ENCODE measurements at places on chromosomes 12 and 14.

DNA sequence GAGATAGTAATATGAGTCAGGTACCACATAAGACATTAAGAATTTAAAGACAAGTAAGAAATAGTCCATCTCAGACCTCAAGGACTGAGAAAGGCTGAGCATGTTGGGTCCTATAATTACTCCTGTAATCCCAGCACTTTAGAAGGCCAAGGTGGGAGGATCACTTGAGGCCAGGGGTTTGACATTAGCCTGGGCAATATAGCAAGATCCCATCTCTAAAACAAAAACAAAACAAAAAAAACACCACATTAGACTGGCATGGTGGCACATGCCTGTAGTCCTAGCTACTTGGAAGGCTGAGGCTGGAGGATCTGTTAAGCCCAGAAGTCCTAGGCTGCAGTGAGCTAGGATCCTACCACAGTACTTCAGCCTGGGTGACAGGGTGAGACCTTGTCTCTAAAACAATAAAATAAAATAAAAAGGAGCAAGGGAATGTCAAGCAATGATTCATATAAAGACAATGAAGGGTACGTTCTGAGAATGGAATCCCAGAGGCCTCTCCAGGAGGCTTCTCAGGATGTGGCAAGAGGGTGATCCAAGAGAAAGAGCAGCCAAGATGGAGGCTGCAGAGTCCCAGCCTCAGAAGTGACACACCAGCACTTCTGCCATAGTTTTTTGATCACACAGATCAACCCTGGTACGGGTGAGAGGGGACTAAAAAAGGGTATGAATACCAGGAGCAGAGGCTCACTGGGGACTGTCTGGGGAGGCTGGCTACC is 206.4 kb downstream of the CRADD start:
- no peak for DNase-seq
- no peak overlapping the region for H3K4me3 ChIP-seq
- H3K27ac ChIP-seq, result no peak overlapping the region
- no peaks in the 10 kb centered on the region for H3K4me1 ChIP-seq

GRCh38 chr12:14957551-14958168 is 3.7 kb downstream of the ARHGDIB start:
- no peaks in the 10 kb centered on the region for H3K36me3 ChIP-seq
- H3K27me3 ChIP-seq, result no peaks in the 10 kb centered on the region
- H3K4me1 ChIP-seq, result peaks cover 22% of the 10 kb centered on the region
- peak overlapping the region; percentile 76 for H3K27ac ChIP-seq
- no peak for DNase-seq
- H3K4me3 ChIP-seq, result no peak overlapping the region

- H3K4me3 ChIP-seq, result no peak overlapping the region
- no peaks in the 10 kb centered on the region for H3K27me3 ChIP-seq
These were observed 103.8 kb downstream of the OSBPL8 start for GRCh38 chr12:76455582-76456345.

- no peak overlapping the region for H3K4me3 ChIP-seq
- no peaks in the 10 kb centered on the region for H3K36me3 ChIP-seq
- DNase-seq, result no peak
- no peaks in the 10 kb centered on the region for H3K27me3 ChIP-seq
- no peaks in the 10 kb centered on the region for H3K4me1 ChIP-seq
These were observed 32.9 kb downstream of the MIPOL1 start for GRCh38 chr14:37230551-37231194.

DNA sequence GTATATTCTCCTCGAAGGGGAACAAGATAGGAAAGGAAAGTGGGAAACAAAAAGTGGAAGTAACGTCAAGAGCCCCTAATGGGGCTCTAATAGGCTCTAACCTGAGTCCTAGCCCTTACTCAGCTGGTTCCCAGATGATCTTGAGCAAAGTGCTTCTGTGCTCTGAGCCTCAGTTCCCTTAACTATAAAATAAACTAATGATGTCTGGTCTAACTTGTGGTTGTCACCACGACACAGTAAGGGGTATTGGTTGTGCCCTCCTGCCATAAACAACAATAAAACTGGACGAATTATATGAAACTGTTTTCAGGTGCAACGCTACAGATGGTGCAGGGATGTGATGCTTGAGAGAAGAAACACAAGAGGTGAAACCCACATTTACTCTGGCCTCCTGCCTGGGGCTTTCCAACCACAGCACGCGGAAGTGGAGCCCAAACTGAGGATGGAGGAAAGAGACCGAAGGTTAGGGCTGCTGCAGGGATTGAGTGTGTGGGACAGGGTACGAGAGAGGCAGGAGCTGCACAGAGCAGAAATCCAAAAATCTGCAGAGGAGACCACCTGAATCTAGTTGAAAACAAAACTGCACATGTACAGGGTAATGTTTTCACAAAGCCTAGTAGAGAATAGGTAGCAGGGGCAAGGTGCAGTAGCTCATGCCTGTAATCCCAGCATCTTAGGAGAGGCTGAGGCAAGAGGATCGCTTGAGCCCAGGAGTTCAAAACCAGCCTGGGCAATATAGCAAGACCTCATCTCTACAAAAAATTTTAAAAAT is 45.6 kb upstream of the BCL2L14 start:
- H3K27ac ChIP-seq, result no peak overlapping the region
- no peak for DNase-seq
- no peak overlapping the region for H3K4me3 ChIP-seq
- no peaks in the 10 kb centered on the region for H3K27me3 ChIP-seq
- H3K36me3 ChIP-seq, result no peaks in the 10 kb centered on the region

DNA sequence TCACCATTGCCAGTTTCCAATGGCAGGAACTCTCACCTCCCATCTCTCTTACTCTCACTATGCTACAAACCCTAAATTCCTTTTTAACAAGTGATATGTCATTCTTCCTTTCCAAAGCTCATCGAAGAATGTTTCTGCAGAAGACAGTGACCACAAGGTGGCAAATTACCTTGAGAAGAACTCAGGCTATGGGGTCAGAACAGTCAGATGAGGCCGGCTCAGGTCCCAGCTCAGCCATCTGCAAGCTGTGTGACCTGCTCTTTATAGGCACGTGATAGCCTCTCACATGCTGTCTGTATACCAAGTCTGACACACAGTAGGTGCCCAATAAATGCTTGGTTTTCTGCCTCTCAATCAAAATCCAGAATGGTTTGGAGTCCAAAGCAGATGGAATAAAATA is 80.7 kb downstream of the FOXN3 start:
- H3K4me1 ChIP-seq, result peaks cover 42% of the 10 kb centered on the region
- no peak for DNase-seq
- H3K27ac ChIP-seq, result no peak overlapping the region

- DNase-seq, result no peak
- peaks cover 8% of the 10 kb centered on the region for H3K4me1 ChIP-seq
- no peaks in the 10 kb centered on the region for H3K27me3 ChIP-seq
- H3K4me3 ChIP-seq, result no peak overlapping the region
These were observed 11.3 kb downstream of the PPP2R5C start for GRCh38 chr14:101772770-101773169.

DNA sequence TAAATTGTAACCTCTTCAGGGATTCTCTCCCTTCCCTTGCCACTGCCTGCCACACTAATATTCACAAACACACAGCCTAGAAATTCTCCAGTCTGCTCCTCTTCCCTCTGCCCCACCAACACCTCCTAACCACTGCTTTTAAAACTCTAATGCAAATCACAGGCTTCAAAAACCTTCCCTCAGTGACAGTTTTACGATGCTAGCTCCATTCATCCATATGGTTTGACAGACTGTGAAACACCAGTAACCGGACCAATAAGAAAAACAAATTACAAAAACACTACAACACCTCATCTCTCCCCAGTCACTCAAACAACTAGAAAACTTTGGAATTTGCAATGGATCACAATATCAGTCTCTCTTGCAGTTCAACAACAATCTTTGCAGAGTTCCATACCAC is 5.7 kb downstream of the DPF3 start:
- no peak overlapping the region for H3K27ac ChIP-seq
- DNase-seq, result no peak
- peaks cover 3% of the 10 kb centered on the region for H3K4me1 ChIP-seq
- no peaks in the 10 kb centered on the region for H3K27me3 ChIP-seq
- no peaks in the 10 kb centered on the region for H3K36me3 ChIP-seq

DNA sequence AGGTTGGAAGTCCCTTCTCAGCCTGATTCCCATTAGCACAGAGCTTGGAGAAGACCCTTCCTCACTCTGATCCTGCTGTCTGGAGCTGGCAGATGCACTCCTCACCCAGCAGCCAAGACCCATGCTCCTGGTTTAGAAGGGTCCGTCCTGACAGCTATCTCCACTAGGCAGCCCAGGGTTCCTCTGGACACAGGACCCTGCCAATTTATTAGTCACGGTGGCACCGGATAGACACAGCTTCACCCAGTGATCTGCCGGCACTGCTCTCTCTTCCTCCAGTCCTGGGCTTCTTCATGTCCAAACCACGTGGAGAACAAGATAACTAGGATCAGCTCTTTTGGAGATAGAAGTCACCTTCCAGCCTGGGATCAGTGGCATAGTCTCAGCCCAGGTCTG is 26.2 kb upstream of the TCL1B start:
- H3K4me1 ChIP-seq, result no peaks in the 10 kb centered on the region
- no peaks in the 10 kb centered on the region for H3K27me3 ChIP-seq
- peak; percentile 45 for DNase-seq
- no peak overlapping the region for H3K4me3 ChIP-seq
- no peaks in the 10 kb centered on the region for H3K36me3 ChIP-seq

DNA sequence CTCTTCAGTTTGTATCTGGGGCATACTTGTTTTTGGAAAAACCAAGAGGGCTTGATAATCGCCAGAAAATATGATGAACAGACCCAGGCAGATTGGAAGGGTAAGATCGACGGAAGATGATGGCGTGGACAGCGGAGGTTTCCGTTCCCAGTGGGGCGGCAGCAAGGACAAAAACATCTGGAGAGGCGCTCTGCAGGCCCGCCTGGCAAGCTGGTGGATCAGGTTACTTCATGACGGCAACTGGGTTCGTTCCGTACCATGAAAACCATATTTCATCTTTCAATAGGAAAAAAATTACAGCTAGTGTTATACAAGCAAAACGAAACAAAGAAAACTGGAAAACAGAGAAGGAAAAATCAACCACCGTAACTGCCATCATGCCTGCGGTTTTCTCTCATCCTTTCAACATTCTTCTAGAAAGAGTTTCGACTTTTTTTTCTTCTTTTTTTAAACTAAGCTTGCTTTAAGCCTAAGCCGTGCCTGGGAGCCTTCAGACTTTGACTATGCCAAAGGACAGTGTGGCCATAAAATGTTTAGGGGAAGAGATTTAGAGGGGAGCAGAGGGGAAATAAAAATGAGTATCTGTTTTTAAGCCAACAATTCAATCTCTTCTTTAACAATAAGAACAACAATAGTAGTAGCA is 210.5 kb downstream of the FOXN3 start:
- no peak overlapping the region for H3K4me3 ChIP-seq
- no peak overlapping the region for H3K27ac ChIP-seq
- no peaks in the 10 kb centered on the region for H3K27me3 ChIP-seq
- H3K4me1 ChIP-seq, result no peaks in the 10 kb centered on the region
- no peak for DNase-seq
- no peaks in the 10 kb centered on the region for H3K36me3 ChIP-seq

DNA sequence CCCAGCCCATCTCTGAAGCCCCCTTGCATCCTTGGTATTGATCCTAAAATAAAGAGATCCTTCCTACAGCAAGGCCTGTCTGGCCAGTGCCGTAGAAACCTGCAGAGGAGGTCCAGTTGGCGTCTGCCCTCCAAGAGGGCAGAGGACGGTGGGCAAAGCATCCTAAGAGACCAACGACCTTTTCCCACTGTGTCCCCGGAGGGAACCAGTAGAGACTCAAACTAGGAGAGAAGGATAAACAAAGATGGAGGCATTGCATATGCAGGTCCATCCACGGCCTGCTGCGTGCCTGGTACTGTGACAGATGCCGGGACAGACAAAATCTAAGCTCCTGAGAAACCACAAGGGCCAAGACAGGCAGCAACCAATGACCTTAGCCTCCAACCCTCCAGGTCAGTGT is 3.8 kb downstream of the NCKAP5L start:
- H3K36me3 ChIP-seq, result peaks cover 7% of the 10 kb centered on the region
- H3K27me3 ChIP-seq, result no peaks in the 10 kb centered on the region
- H3K4me1 ChIP-seq, result peaks cover 66% of the 10 kb centered on the region
- peak overlapping the region; percentile 92 for H3K27ac ChIP-seq
- H3K4me3 ChIP-seq, result no peak overlapping the region

DNA sequence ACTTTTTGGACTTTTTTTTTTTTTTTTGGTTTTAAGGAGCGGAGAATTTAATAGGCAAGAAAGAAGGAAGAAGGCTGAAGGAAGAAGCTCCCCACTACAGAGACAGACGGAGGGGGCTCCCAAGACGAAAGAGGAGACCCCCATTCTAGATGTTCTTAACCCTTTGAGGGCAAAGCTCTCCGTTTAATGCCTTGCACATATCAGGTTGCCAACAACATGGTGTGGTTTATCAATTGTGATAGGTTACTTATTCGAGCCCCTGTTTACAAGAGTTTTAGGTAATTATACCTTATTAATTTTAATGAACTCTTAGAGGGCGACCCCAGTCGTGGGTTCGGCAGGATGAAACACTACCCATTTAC is 1.2 kb upstream of the FBXO33 start:
- peak overlapping the region; percentile 96 for H3K27ac ChIP-seq
- no peaks in the 10 kb centered on the region for H3K36me3 ChIP-seq
- H3K4me3 ChIP-seq, result peak overlapping the region; percentile 86
- H3K4me1 ChIP-seq, result peaks cover 26% of the 10 kb centered on the region
- no peak for DNase-seq
- H3K27me3 ChIP-seq, result no peaks in the 10 kb centered on the region

- no peak for DNase-seq
- peaks cover 5% of the 10 kb centered on the region for H3K4me1 ChIP-seq
- H3K4me3 ChIP-seq, result no peak overlapping the region
- H3K36me3 ChIP-seq, result no peaks in the 10 kb centered on the region
These were observed 25.7 kb upstream of the TC2N start for GRCh38 chr14:91893007-91893406.

DNA sequence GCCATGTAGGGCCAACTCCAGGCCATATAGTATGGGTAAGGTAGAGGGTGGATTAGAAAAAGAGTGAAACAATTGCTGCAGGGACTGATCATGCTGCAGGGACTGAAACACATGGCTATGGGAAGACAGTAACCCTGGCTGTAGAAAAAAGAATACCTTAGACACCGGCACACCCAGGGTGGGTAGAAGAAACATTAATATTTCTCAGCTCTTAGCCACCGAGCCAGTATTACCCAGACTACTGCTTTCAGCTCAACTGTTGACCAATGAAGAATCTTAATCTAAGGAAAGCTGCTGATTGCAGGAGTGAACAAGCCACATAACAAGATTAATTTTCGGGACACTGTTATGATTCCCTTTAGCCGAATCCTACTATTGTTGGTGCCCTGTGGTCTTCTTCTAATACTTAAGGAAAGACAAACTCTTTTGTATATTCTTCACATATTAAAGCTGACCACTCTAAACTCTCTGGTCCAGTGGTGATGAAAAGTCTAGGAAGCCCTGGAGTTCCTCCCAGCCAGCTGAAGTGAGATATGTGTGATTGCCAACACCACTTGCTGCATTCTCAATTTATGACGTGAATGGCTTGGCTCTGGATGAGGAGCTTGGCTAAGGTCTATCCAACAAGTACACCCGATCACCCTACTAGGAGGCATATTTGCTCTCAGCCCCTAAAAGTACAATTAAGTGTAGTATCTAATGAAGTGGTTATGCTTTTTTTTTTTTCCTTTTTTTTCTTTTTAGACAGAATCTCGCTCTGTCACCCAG is 69.2 kb downstream of the NOVA1 start:
- H3K4me3 ChIP-seq, result no peak overlapping the region
- no peaks in the 10 kb centered on the region for H3K36me3 ChIP-seq
- no peaks in the 10 kb centered on the region for H3K4me1 ChIP-seq
- DNase-seq, result no peak
- no peak overlapping the region for H3K27ac ChIP-seq

Data from adrenal gland (tissue), 19 donors.